Right lung (tissue), 10 donors: ENCODE measurements at places on chromosomes 3 and 15. TPM values are rescaled to one million over a fixed set of nuclear protein-coding genes. Genes with fewer than 3 reads are reported as not detected.

Gene SCN11A
- polyA plus RNA-seq, result 0.73 TPM

Gene IL17RD
- 10.9 TPM for polyA plus RNA-seq

Gene UPK1B
- 0.24 TPM for polyA plus RNA-seq

Gene IGSF10
- 17.6 TPM for polyA plus RNA-seq

Gene SSR3
- 104 TPM for polyA plus RNA-seq

Gene SPSB4
- polyA plus RNA-seq, result 5.5 TPM

Gene DNAJA4
- 33.8 TPM for polyA plus RNA-seq

Gene FAM107A
- polyA plus RNA-seq, result 0.77 TPM

Gene TRIM42
- polyA plus RNA-seq, result not detected

Gene PARL
- polyA plus RNA-seq, result 52.6 TPM

Gene C3orf62
- polyA plus RNA-seq, result 12.6 TPM

Gene TXNRD3
- 20.4 TPM for polyA plus RNA-seq

Gene SAMD7
- not detected for polyA plus RNA-seq

Gene CIDEC
- polyA plus RNA-seq, result 0.21 TPM

Gene MESP2
- polyA plus RNA-seq, result not detected

Gene ETV5
- 271 TPM for polyA plus RNA-seq

Gene PLD1
- 4.9 TPM for polyA plus RNA-seq

Gene KCNMB3
- 6.8 TPM for polyA plus RNA-seq

Gene ACAP2
- polyA plus RNA-seq, result 53.6 TPM

Gene SNRPA1
- polyA plus RNA-seq, result 75.7 TPM

Gene AGTR1
- 24.1 TPM for polyA plus RNA-seq

Gene KCNAB1
- 1.7 TPM for polyA plus RNA-seq

Gene C3orf70
- 6.3 TPM for polyA plus RNA-seq

Gene CPNE9
- polyA plus RNA-seq, result 0.21 TPM

Gene TRAT1
- 0.25 TPM for polyA plus RNA-seq

Gene TNFAIP8L3
- 3.0 TPM for polyA plus RNA-seq

Gene NEK10
- 6.2 TPM for polyA plus RNA-seq

Gene RBP2
- 0.54 TPM for polyA plus RNA-seq

Gene GPR149
- polyA plus RNA-seq, result not detected

Gene CATSPER2
- 7.7 TPM for polyA plus RNA-seq

Gene KLHL40
- polyA plus RNA-seq, result not detected

Gene P2RY14
- polyA plus RNA-seq, result 6.4 TPM

Gene MCF2L2
- 1.3 TPM for polyA plus RNA-seq

Gene TM2D3
- polyA plus RNA-seq, result 62.6 TPM

Gene STXBP5L
- 0.10 TPM for polyA plus RNA-seq

Gene ARGFX
- polyA plus RNA-seq, result not detected

Gene ATP8B4
- polyA plus RNA-seq, result 3.0 TPM

Gene VPS8
- 45.1 TPM for polyA plus RNA-seq

Gene NLGN1
- polyA plus RNA-seq, result 6.7 TPM

Gene GOLGA6A
- not detected for polyA plus RNA-seq

Gene BCL2A1
- polyA plus RNA-seq, result 1.2 TPM

Gene CGNL1
- polyA plus RNA-seq, result 24.5 TPM

Gene PDHB
- 85.3 TPM for polyA plus RNA-seq

Gene FGD5
- 44.7 TPM for polyA plus RNA-seq

Gene SLC22A13
- polyA plus RNA-seq, result 0.10 TPM

Gene COLQ
- polyA plus RNA-seq, result 7.4 TPM

Gene THPO
- 1.2 TPM for polyA plus RNA-seq

Gene LRRIQ4
- 0.16 TPM for polyA plus RNA-seq

Gene CCDC14
- 163 TPM for polyA plus RNA-seq

Gene SLC22A14
- 0.12 TPM for polyA plus RNA-seq

Gene COL6A5
- 3.5 TPM for polyA plus RNA-seq

Gene ABHD5
- polyA plus RNA-seq, result 14.5 TPM

Gene GOLGB1
- polyA plus RNA-seq, result 75.4 TPM

Gene ISLR
- polyA plus RNA-seq, result 54.5 TPM
